Airway epithelial cell (primary cell): ENCODE measurements at places on chromosomes 7 and 10. TPM values are rescaled to one million over a fixed set of nuclear protein-coding genes. Genes with fewer than 3 reads are reported as not detected.

ZNF800 gene
- total RNA-seq: 11.4 and 12.7 TPM in 2 replicates

NYAP1 gene
- 0.65 and 2.1 TPM in 2 replicates for total RNA-seq

NRG3 gene
- total RNA-seq: not detected in 2 replicates

MMRN2 gene
- 4.8 and 6.8 TPM in 2 replicates for total RNA-seq

DLX5 gene
- 0.28 and 1.1 TPM in 2 replicates for total RNA-seq

CRTAC1 gene
- total RNA-seq: not detected in 2 replicates

LIPK gene
- 1.4 and 1.9 TPM in 2 replicates for total RNA-seq

ARHGEF5 gene
- total RNA-seq: 34.1 and 40.6 TPM in 2 replicates
